ENCODE measurements at places on chromosomes 2 and 18.

- no peak for DNase-seq
Observed at GRCh38 chr2:239669899-239670460, 269.2 kb upstream of the HDAC4 start.

- DNase-seq = no peak
Observed at GRCh38 chr18:39681061-39681460, 2115.5 kb upstream of the CELF4 start.

- DNase-seq = no peak
Observed at GRCh38 chr18:57930476-57930875, 113.5 kb upstream of the NEDD4L start.

DNA sequence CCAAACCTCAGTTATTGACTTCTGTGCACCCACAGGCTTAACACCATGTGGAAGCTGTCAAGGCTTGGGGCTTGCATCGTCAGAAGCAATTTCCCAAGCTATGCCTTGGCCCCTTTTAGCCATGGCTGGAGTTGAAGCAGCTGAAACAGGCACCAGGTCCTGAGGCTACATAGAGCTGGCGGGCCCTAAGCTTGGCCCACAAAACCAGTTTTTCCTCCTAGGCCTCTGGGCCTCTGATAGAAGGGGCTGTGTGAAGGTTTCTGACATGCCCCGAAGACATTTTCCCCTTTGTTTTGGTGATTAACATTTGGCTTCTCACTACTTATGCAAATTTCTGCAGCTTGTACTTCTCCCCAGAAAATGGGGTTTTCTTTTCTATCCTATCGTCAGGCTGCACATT lies 9.1 kb upstream of the TMX3 start:
- no peak for DNase-seq

All from urothelium cell line (cell line).